ENCODE measurements at places on chromosomes 16 and 17.

DNA sequence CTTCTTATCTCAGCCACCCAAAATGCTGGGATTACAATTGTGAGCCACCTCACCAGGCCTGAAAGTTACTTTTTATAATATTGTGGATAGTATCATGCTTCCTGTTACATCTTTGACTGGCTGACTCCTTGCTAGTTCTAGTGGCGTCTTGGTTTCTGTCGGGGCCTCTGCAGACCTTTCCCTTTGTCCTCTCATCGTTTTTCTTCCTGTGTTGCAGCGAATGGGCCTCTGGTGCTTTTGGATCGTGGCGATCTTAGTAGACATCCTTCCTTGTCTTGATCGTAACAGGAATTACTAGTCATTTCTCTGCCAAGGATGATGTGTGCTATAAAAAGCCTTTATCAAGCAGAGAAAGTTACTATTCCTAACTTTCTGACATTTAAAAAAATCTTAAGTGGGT is 20.8 kb downstream of the ASPSCR1 start:
- DNase-seq: no peak

DNA sequence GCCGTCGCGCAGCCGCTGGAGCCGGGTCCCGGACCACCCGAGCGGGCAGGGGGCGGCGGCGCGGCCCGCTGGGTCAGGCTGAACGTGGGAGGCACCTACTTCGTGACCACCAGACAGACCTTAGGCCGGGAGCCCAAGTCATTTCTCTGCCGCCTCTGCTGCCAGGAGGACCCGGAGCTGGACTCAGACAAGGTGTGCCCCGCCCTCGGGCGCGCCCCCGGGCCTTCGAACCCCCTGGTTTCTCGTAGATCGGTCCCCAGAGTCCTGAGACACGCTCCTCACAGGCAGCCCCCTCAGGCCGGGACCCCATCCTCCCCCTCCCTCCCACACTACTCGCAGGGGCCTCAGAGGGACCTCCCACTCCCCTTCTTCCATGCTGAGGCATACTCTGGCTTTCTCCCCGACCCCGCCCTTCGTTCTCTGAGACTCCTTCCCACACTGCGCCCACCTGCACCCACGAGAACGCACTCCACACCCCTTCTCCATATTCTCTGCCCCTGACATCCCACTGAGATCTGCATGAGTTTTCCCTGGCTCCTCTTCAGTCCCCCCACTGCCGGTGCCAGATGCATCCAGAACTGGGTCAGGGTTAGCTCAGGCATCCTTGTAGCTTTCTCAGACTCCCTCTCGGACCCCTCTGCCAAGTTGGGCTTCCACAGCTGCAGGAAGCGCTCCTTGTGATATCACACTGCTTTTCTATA is 523 bp downstream of the KCTD2 start:
- no peak for DNase-seq

DNA sequence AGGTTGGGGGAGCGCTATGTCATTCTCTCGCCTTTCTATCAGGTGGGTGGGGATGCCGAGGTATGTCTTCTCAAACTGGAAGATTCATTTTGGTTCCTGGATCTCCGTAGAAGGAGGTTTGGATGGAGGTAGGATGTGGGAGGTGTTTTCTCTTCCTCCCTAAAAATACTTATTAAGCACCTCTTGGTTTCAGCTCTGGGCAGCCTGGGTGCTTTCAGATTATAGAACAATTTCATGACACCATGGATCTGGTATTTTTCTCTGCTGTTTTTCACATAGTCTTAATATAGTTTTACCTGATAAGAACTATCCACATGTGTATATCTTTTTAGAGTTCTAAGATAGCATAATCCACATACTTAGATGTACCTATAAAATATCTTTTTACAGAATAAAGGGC is 92.9 kb downstream of the YPEL2 start:
- DNase-seq: no peak

DNA sequence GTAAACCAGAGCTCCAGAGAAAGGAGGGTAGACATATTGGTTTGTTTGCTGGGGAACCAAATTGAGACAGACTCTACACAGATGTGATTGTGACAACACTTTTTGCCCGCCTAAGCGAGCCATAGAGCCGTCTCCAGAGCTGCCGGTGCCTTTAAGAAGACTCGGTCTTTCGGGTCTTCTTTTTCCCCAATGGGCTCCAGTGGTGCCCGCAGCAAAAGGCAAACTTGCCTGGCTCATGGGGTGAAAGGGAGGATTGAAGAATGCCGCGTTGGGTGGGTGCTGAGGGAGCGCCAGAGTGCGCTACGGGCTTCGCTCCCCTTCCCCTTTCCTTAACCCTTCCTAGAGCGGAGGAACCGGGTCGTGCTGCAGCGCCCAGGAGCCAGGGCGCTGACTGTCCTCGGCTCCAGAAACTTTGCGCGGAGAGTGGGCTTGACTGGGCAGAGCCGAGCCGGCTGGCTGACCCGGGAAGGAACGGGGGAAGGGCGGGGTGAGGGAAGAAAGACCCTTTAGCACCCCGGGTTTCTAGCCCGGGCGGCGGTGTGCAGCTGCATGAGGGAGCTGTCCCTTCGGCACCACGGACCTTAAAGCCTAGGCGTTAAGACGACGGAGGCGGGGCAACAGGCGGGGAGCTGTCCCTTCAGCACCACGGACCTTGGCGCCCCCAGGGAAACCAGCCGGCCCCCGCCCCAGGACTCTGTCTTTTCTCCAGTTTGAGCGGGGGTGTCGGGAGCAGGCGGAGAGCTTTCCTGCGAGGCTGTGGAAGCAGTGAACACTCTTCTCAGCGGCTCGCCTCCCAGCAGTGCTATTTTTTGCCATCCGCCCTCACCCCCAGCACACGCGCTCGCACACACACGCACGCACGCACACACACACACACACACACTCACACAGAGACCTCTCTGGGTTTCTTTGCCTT is at the start of gene CACNG3:
TSS of gene CACNG3 (plus strand) at position 880 of the 916 bp plus-strand sequence. CDS start 420 bp downstream, outside the sequence.
- no peak for DNase-seq

- no peak for DNase-seq
These were observed 28.3 kb upstream of the TEX2 start for GRCh38 chr17:64291268-64291851.

- no peak for DNase-seq
These were observed 3.1 kb upstream of the DNAJA2 start for GRCh38 chr16:46976550-46976949.

DNA sequence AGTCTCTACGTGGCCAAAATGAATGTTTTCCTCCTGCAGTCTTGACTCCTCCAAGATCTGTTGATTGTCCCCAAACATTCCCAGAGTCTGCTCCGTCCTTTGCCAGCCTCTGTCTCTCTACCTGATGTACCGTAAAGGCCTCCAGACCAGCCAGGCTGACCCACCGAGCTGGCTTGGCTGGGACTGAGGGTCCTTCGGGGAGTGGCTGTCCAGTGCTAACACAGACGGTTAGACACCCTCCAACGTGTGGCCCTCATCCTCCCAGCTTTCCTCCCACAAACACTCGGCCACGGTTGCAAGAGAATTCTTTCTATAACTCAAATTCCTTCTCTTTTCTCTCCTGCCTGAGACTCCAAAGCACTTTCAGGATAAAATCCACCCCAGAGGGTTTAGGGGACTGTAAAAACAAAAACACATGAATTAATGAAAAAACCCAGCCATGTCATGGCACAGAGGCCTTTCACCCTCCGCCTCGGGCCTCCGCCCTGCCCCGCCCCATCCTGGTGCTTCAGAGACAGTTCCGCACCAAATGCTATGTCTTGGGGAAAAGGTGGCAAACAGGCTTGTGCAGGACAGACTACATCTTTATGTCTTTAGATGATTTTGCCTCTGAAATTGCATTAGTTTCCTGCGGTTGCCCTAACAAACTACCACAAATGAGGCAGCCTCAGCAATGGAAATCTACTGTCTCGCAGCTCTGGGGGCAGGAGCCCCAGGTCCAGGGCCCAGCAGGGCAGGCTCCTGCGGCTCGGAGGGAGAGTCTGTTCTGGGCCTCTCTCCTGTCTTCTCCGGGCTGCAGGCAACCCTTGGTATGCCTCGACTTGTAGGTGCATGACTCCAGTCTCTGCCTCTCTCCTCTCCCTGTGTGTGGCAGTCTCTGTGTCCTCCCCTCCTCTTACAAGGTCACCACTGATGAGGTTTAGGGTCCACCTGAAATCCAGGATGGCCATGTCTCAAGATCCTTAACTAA is 72.5 kb upstream of the CBX4 start:
- no peak for DNase-seq

DNA sequence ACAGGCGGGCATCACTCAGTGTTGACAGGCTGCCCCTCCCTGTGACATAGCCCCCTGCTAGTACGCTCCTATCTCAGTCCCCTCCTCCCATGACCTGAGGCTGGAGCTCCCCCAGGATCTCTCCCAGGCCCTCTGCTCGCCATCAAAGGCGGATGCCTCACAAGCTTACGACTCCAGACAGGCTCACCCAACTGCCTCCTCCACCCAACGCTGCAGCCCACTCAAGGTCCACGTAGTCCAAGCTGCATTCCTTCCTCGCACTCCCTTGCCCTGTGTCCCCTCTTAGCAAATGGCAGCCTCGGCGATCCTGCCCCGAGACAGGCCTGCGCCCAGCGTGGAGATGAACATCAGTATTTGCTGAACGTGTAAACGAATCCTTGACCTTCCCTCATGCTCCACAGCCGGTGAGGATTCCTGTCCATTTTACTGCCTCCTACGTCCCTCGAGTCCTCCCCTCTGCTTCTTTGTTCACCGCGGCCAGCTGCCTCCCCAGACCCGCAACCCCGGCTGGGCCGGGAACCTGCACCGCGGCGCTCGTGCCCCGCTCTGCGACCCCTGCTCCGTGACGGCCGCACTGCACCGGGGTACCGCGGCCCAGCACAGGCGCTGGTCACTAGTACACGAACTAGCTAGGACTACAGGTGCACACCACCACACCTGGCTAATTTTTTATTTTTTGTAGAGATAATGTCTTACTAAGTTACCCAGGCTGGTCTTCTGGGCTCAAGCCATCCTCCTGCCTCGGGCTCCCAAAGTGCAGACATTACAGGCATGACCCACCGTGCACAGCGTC is 838 bp upstream of the TMEM97 start:
- no peak for DNase-seq

Measured in NCI-H1105 treated with DMSO at 0.1 percent for 48 hours (cell line).